Left kidney (tissue), 8 donors: ENCODE measurements at places on chromosomes 4 and X.

DNA sequence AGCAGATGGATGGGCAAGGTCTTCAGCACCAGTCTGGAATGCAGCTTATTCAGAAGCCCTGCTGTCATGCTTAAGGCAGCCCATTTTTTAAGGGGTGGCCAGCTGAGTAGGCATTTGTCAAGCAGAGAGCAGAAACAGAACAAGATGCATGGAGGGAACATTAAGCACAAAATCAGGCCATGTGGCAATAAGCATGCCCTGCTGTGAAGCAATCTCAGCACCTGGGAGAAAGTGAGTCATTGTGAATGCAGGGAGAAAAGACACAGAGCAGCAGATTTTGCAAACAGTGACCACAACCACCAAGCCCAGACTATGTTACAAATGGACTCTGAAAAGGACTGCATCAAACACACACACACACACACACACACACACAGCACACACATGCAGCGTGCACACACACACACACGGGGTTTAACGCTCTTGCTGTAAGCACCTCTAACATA, 94.1 kb upstream of the GALNT7 start:
- DNase-seq, result no peak

GRCh38 chr4:141254326-141254725, 33.6 kb downstream of the ZNF330 start:
- DNase-seq, result no peak

- DNase-seq, result no peak
Measured at GRCh38 chrX:275476-275966, 5.7 kb upstream of the PLCXD1 start.

- DNase-seq, result no peak
Measured at GRCh38 chr4:87838890-87839591, 6.3 kb downstream of the MEPE start.
